ENCODE measurements at places on chromosomes 2 and 18.

DNA sequence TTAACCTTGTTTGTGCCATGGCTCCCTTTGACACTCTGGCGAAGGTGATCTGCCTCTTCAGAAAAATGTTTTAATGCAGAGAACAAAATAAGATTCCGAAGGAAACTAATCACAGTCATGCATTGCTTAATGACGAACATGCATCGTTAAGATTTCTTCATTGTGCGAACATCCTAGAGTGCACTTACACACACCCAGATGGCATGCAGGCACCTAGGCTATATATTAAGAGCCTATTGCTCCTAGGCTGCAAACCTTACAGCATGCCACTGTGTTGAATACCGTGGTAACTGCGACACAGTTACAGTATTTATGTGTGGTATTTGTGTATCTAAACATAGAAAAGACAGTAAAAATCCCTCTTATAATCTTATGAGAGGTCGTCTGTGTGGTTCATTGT lies 8.3 kb downstream of the ASAP2 start:
- no peak for DNase-seq

DNA sequence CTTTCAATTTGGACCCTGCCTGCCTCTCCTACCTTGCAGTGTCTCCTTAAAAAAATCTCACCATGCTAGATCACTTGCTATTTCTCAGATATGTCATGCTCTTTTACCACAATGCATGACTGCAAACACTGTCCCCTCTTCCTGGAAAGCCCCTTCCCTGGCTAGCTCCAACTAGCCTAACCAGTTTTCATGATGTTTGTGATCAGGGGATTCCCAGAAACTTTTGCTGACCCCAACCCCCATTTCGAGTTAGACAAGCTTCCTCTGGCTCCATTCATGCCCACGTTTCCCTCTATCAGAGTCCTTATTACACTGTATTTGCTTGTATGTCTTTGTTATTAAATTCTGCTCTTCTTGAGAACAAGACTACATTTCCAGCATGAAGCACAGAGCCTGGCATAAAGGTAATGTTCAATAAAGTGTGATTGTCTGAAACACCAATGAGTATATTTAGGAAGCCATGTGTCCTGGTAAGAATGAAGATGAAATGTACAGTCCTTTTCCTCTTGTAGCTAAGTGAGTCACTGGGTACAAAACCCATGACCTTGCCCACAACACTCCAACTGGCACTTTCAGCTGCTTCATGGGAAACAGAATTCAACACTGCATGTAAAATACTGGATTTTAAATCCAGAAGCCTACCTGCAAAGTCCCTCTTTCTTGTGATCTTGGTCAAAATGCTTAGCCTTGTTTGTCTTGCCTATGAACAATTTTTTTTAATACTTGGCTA lies 62.0 kb upstream of the ATL2 start:
- DNase-seq: no peak

DNA sequence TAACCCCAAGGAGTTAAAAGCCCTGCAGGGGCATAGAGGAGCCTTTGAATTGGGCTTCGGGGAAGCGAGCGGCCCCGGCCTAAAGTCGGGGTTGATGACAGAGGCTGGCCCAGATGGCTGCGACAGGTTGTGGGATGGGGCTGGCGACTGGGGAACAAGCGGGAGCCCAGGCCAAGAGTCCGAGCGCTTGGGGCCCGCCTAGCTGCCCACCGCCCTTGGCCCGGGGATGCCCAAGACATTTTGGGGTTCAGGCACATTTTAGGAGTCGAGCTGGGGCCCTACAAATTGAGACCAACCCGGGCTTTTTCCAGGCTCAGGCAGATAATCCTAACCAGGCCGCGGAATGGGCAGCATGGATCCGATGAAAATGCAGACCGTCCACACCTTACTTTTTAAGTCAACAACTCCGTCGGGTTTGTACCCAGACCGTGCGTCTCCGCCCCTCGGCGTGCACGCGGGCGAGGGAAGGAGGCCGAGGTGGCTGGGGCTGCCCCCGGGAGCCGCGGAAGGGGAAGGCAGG lies 507 bp downstream of the RTKN start:
- DNase-seq: no peak

GRCh38 chr18:36372903-36373311 lies 75.4 kb downstream of the FHOD3 start:
- no peak for DNase-seq

- no peak for DNase-seq
Observed at GRCh38 chr2:215528555-215528954, 92.7 kb upstream of the FN1 start.

DNA sequence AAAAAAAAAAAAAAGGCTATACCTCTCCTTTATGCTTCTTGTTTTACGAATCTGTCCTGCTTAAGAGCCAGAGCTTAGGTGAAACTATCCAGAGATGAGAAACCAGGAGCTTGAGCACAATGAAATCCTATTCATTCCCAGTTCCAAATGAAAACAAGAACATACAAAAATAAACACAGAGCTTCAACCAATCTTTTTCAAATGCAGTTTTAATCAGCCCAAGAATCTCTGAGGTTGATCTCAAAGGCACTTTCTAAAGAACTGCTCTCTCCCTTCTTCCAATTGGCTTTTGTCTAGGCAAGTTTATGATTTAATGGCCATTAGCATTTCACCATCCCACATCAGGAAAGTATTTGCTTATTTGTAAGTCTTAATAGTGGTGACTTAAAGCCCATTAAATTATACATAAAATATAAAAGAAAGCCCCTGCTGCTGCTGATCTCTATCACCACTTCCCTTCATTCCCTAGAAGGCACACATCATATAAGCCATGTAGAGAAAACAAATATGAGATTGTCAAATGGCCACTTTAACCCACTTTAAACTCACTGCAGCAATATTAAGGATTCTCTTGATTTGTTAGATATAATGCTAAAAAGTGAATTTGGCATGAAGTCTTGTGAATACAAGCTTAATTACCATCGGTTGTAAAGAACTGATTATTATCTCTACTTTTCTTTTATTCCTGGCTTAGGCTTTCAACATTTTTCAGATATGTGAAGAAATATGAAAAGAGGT lies 29.3 kb upstream of the SCN9A start:
- no peak for DNase-seq
